ENCODE measurements at places on chromosomes 13 and 19. TPM values are rescaled to one million over a fixed set of nuclear protein-coding genes. Genes with fewer than 3 reads are reported as not detected.

GRCh38 chr19:55650602-55651230 lies 2.7 kb downstream of the CCDC106 start:
- no peak overlapping the region for H3K4me3 ChIP-seq
- DNase-seq: no peak
- H3K36me3 ChIP-seq: peaks cover under 1% of the 10 kb centered on the region
- H3K4me1 ChIP-seq: peaks cover 10% of the 10 kb centered on the region
- no peaks in the 10 kb centered on the region for H3K27me3 ChIP-seq
- H3K27ac ChIP-seq: no peak overlapping the region

LAIR1 gene
- 0.89 TPM for total RNA-seq

GRCh38 chr13:59643906-59644626 lies 519.7 kb downstream of the DIAPH3 start:
- H3K27ac ChIP-seq: no peak overlapping the region
- 0 out of 2 replicates have a peak, but pooled peaks cover 4% of the 10 kb centered on the region for H3K4me1 ChIP-seq
- H3K27me3 ChIP-seq: peaks cover 28% of the 10 kb centered on the region
- H3K36me3 ChIP-seq: no peaks in the 10 kb centered on the region
- DNase-seq: no peak

GRCh38 chr19:47521473-47522180 lies 6.8 kb upstream of the NAPA start:
- H3K27me3 ChIP-seq: no peaks in the 10 kb centered on the region
- no peak for DNase-seq
- H3K4me3 ChIP-seq: no peak overlapping the region

LACC1 gene
- 2.6 TPM for total RNA-seq

All from HCT116 (cell line).